NAMALWA (cell line): ENCODE measurements at places on chromosomes 6 and 20.

GRCh38 chr20:57104651-57105204 lies 161.7 kb downstream of the BMP7 start:
- no peak for DNase-seq

GRCh38 chr6:30599625-30600324 lies 17.3 kb downstream of the PPP1R10 start:
- DNase-seq: no peak

DNA sequence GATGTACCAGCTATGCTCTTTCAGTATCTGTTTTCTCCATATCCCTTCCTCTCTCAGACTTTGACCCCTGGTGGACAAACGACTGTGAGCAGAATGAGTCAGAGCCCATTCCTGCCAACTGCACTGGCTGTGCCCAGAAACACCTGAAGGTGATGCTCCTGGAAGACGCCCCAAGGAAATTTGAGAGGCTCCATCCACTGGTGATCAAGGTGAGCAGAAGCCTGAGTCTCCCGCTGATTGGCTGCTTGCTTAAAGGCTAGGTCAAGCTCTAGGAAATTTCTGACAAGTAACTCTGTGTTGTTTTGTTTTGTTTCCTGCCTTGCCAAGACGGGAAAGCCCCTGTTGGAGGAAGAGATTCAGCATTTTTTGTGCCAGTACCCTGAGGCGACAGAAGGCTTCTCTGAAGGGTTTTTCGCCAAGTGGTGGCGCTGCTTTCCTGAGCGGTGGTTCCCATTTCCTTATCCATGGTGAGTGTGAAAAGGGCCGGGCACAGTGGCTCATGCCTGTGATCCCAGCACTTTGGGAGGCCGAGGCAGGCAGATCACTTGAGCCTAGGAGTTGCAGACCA lies 28.6 kb downstream of the C6orf89 start:
- peak; percentile 20 for DNase-seq

- no peak for DNase-seq
Observed at GRCh38 chr6:110543106-110543505, 66.7 kb upstream of the SLC22A16 start.

GRCh38 chr20:44805335-44805978 lies 4.9 kb downstream of the RIMS4 start:
- DNase-seq: no peak

DNA sequence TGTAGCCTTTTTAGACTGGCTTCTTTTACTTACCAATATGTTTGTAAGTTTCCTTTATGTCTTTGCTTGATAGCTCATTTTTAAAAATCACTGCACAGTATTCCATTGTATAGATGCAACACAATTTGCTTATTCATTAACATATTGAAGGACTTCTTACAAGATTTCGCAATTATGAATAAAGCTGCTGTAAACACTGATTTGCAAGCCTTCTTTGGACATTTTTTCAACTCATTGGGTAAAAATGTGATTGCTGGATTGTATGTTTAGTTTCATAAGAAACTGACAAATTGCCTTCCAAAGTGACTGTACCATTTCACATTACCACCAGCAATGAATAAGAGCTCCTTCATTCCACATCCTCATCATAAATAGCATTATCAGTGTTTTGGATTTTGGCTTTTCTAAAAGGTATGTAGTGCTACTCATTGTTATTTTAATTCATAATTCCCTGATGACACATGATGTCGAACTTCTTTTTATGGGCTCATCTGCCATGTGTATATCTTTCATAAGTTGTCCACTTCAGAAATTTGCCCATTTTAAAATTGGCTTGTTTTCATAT lies 80.7 kb downstream of the TFAP2B start:
- no peak for DNase-seq

GRCh38 chr6:13471184-13471583 lies 16.2 kb downstream of the GFOD1 start:
- no peak for DNase-seq

DNA sequence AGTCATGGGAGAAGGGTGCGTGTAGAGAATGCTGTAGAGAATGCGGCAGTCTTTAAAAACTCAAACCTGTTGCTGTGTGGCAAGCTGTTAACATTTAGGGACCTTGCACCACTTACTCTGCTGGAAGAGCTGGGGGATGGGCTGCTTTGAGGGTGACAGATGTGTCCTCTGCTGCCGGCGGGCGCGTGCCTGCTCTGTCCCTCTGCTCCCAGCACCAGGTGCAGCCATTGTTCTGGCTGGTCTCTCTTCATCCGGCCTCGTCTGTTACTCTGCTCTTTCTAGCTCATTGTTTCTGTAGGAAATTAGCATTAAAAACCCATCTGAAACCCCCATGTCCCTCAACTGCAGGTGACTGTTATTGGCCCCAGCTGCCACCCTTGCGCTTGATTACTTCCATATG lies 78.5 kb downstream of the CBFA2T2 start:
- peak; percentile 75 for DNase-seq

DNA sequence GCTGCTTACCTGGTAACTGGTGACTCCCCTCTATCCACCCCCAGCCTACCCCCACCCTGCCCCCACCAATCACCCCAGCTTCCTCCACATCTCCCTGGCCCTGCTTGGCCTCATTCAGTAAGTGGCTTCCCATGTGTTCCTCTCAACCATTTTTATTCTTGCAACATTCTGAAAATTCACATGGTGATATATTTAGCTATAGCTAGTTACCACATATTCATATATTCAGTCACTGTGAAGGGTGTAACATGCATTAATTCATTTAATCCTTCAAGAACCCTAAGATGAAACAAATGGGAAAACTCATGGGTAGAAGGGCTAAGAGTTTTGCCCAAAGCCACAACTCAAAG lies 95.4 kb upstream of the CEP85L start:
- no peak for DNase-seq

DNA sequence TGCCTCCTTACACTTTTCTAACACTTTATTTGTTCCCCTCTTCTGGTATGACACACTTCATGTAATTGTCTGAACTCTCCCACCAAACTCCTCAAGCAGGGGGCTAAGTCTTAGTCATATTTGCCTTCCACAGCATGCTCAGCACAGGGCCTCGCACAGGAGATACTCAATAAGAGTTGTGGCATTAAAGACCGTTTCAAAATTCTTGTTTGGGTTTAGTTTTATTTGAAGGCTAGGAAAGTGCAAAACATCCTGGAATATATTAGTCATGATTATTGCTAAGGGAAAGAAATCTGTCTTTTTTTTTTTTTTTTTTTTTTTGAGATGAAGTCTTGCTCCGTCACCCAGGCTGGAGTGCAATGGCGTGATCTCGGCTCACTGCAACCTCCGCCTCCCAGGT lies 137.6 kb upstream of the ECI2 start:
- DNase-seq: no peak

DNA sequence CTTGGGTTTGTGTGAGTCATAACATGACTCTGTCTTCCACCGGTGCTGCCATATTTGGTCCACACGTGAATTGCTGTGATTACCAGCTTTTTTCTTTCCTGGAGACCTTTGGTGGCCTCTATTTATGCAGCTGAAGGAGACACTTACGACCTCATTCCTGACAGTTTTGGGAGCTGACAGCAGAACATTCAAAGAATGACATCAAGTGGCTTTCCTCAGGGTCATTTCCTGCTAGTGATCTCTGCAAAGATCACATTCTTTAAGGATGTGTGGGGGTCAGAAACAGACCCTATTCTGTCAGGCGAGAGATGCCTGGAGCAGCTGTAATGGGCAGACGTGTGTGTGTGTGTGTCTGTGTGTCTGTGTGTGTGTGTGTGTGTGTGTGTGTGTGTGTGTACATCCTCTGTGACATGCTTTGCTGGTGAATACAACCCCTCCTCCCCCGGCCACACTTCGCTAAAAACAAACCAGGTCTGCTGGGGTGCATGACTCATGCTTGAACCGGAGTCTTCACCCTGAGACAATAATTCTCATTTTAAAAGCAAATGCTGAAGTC lies 115.6 kb downstream of the TMEM170B start:
- DNase-seq: no peak

DNA sequence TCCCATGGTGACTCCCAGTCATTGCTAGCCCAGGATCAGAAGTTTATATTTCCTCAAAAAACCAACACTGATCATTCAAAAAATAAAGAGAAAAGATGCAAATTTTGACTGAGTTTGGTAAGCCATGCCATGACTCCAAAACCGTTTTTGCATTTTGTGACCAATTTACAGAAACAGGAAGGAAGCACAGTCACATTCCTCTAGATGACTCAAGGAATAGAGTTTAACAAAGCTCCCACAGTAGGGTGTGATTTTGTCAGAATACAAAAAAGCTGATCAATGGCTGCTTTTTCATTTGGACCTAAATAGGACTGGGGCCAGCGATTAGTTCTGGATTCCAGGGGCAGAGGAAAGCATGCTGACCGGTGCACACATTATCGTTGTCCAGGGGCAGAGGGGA lies 179.4 kb upstream of the AFDN start:
- DNase-seq: no peak

DNA sequence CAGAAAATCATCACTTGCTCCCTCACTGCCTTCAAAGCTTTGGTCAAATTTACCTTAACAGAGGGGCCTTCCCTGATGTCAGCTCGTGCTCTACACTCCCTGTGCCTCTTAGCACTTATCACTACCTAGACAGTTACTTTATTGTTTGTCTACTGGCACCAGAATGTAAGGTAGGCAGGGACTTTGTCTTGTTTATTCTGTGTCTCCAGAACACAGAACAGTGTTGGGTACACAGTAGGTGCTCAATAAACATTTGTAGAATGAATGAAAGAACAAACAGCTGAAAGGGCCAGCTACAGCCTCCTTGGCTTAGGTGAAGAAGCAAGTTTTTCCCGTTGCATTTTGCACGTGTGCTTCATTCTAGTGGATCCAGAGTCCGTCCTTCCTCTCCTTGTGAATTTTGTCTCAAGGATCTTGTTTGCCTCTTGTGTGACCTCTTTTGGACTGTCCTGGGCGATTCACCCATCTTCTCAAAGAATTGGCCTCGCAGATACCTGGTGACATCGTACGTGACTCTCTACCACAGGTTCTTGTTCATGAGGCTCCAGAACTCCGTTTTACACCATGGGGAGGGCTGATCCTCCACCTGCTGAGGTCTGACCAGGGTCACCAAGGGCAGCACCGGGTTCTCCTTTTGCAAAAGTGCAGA lies 84.2 kb upstream of the ARMC2 start:
- no peak for DNase-seq

DNA sequence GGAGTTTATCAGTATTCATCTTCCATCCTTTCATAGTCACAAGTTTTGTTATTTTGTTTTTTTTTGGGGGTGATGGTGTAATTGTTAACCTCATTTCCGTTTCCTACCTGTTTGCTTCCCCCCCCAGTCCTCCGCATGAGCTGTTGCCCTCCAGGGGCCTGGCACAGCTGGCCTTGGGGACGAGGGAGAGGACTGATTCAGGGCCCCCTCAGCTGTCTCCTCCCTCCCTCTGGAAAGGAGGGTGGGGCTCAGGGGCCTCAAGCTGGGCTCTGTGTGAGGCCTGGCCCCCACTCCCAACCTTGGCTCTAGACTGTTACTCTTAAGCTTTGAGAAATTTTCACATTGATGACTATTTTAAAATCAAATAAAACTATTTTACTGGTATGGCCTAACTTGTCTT lies 4.0 kb downstream of the LRRC73 start:
- DNase-seq: no peak

DNA sequence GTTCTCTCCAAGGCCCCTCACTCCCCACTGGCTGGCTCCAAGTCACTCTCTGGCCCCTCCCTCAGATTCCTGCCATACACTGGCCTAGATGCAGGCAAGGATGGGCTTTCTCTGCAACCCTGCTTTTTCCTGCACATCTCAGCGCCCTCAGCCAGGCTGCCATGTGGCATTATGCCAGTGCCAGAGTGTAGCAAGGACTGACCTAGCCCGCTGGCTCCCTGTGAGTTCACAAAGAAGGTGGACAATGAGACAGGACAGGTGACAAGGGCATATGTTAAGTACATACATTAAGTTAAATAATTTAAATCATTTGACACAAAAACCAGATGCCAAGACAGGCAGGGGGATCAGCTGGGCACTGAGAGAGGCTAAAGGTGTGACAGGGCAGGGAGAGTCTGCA lies 394.6 kb downstream of the ZFAND3 start:
- no peak for DNase-seq

DNA sequence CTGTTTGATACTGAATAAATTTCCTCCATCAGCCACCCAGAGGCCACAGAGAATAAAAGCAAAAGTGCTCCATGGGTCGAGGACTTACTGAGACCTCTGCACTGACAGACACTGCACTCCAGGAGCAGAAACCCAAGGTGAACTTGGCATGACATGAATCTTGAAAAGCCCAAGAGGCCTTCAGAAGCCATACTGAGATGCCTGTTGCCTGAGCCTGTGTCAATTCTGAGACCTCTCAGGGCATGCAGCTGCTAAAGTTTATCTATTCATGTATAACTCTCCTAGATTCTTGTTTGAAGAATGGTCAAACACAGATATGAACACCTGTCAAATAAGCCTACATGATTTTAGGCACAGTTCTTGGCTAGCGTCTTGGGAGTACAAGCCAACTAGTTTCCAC lies 145.7 kb downstream of the KIF16B start:
- no peak for DNase-seq
